ENCODE measurements at places on chromosomes 4 and X.

DNA sequence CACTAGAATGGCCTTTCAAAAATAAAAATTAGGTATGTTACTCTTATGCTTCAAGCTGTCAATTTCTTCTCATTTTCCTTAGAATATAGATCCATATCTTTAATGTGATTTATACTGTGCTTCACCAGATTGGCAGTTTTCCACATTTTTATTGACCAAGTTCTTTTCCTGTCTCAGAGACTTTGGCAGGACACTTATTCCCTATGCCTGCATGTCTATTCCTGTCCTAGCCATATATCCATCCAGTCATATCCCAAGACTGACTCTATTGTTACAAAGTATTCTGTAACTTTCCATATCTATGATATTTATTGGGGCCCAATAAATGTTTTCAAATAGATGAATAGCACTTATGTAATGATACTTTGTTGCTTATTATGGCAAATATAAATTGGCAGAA lies 450.7 kb downstream of the GASK1B start:
- DNase-seq = no peak

DNA sequence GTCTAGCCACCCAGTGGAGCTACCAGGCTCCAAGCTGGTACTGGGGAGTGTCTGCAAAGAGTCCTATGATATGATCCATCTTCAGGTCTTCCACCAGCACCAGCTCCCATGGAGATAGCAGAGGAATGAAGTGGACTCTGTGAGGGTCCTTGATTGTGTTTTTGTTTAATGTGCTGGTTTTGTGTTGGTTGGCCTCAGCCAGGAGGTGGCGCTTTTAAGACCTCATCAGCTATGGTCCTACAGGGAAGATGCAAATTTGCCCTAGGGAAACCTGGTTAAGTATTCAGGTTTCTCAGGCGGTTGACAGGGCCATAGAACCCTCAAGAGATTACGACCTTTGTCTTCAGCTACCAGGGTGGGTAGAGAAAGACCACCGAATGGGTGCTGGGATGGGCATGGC lies 1141.1 kb downstream of the STIM2 start:
- no peak for DNase-seq

DNA sequence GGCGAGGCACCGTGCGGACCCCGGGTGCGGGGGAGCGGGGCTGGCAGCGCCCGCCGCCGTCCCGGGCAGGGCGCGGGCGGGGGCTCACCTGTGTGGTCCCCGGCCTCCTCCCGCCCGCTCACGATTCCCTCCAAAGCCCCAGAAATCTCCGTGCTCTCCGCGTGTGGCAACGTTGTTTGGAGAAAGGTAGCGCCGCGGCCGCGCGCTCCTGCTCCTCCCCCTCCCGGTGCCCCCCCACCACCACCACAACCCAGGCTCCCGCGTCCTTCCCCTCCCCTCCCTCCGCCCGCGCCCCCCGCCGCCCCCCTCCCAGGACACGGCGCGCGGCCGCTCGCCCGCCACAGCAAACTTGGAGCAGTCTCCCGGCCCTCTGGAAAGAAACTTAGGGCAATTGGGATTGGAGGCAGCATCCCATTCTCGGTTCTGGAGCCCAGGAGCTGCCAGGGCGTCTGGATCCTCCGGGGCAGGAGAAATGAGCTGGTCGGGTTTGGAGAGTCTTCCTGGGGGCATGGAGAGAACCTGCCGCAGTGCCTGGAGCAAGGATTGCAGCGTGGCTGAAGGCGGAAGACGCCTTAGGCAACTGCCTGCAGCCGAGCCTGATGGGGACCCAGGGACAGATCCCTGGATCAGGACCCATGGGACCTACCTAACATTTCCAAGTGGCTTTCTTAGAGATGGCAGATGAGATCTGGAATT lies 855 bp downstream of the KLF3 start:
- peak; percentile 27 for DNase-seq

- DNase-seq = no peak
Measured at GRCh38 chrX:44415639-44416386, 72.3 kb upstream of the EFHC2 start.

GRCh38 chrX:2614911-2615310 lies 76.2 kb upstream of the CD99 start:
- no peak for DNase-seq

- no peak for DNase-seq
Measured at GRCh38 chr4:54226404-54227255, 2.5 kb upstream of the PDGFRA start.

- DNase-seq = no peak
Measured at GRCh38 chr4:37632836-37633235, 53.3 kb downstream of the RELL1 start.

DNA sequence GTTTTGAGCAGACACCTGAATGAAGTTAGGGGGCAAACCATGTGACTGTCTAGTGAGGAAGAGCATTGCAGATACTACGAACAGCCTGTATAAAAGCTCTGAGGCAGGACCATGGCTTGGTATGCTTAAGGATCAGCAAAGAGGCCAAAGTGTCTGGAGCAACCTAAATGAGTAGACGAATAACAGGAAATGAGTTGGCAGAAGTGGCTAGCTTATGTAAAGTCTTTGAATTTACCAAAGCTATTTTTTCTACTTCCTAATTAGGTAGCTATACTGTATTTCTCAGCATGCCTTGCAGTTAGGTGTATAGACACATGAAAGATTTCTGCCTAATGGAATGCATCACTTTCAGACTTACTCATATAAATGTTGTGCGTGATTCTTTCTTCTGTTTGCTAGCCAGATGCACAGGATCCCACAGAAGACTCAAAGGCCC lies 9.3 kb upstream of the GPRIN3 start:
- DNase-seq = no peak

- no peak for DNase-seq
Measured at GRCh38 chr4:164509951-164510350, 244.0 kb upstream of the SMIM31 start.

GRCh38 chr4:11038926-11039325 lies 354.4 kb upstream of the CLNK start:
- no peak for DNase-seq
